CD4-positive, alpha-beta T cell treated with Interleukin-15 for 1 hour (primary cell): ENCODE measurements at places on chromosomes 12 and 14.

DNA sequence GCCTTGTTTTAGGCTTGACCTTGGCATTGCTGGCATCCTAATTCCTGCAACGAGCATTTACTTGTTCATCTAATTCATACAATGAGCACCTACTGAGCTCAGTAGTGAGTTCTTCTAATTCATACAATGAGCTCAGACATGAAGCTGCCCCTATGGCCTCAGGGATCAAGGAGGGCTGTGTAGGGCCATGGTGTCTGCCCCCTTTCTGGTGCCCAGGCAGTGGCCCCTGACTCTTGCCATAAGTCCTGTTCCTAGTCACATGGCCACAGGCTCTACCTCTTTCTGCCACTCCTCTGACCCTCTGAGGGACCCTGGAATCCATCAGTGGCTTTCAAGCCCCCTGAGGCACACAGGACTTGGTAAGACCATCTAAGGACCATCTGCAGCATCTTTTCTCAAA is 148.8 kb downstream of the ZFP36L1 start:
- DNase-seq, result no peak

GRCh38 chr14:93824518-93825234 is 36.4 kb upstream of the PRIMA1 start:
- no peak for DNase-seq

- DNase-seq, result no peak
Observed at GRCh38 chr12:24894879-24895278, 54.0 kb downstream of the BCAT1 start.

GRCh38 chr12:14290951-14291350 is 74.5 kb upstream of the ATF7IP start:
- no peak for DNase-seq

- no peak for DNase-seq
Observed at GRCh38 chr12:107533218-107533617, 152.4 kb upstream of the PWP1 start.

GRCh38 chr14:96129128-96129736 is 75.4 kb upstream of the BDKRB2 start:
- no peak for DNase-seq
